ENCODE measurements at places on chromosomes 6 and 20.

- no peak for DNase-seq
Measured at GRCh38 chr6:21306546-21306945, 287.0 kb upstream of the SOX4 start.

GRCh38 chr6:126167726-126168125 is 172.2 kb upstream of the CENPW start:
- DNase-seq = peak; percentile 24

DNA sequence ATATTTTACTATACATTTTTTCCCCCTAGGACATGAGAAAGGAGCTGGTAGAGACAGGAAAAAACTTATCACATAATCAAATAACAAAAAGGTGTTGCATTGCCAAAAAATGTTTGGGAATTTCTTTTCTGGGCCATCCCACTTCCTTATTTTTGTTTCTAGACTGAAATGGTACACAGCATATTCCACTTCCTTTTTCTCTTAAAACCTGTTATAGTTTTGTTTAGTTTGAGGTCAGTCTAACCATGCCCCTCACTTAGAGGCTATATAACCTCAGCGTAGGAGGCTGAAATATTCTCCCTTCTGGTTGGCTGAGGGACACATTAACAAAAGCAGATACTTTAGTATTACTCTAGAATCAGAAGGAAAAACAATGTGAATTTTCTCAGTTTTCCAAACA is 323.9 kb downstream of the GJA1 start:
- DNase-seq = no peak

DNA sequence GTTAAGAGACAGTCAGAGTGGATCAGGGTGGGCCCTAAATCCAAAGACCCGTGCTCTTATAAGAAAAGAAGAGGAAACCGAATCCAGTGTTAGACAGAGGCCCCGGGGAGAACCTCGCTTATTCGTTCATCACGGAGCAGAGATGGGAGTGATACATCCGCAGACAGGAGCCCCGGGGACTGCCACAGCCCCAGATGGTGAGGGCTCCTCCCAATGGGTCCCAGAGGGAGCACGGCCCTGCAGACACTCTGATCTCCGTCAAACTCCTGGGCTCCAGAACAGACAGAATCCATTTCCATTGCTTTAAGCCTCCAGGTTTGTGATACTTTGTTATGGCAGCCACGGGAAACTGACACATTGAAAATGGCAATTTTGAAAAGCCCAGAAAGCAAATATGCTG is 47.0 kb downstream of the CDH4 start:
- no peak for DNase-seq

- no peak for DNase-seq
Measured at GRCh38 chr6:110098511-110099116, 80.9 kb downstream of the WASF1 start.

GRCh38 chr20:17967521-17968365 is 851 bp downstream of the SNX5 start:
- peak; percentile 72 for DNase-seq

DNA sequence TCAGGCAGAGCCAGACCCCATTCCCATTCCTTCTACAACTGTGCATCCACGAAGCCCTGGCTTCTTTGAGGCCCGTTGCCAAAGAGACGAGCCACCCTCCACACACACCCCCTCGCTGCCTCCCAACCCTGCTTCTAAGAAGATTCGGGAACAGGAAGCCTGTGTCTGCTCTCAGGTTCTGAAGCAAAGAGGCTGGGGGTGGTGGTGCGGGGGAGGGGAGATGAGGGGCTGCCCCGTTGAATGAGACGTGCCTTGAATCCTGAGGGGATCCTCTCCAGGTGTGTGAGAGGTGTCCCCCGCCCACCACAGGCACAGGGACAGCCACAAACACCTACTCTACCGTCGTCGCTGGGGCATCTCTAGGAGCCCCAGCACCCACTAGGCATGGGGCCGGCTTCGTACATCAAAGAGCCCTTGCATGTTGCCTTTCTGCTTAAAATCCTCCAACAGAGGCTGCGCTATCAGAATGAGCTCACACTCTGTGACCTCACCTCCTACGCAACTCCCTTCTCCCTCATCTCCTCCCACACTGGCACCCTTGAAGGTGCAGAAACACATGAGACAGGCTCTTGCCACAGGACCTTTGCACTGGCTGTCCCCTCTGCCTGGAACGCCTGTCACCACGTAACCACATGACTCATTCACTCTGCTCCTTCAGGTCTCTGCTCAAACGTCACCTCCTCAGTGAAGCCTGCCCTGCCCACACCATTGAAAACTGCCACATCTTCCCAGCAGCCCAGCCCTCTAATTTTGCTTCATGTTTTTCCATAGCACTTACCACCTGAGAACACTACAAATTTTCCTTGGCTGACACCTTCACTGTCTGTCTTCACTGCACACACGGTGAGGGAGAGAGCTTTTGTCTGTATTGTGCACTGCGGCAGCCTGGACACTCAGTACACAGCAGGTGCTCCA is 58.5 kb downstream of the PREX1 start:
- no peak for DNase-seq

DNA sequence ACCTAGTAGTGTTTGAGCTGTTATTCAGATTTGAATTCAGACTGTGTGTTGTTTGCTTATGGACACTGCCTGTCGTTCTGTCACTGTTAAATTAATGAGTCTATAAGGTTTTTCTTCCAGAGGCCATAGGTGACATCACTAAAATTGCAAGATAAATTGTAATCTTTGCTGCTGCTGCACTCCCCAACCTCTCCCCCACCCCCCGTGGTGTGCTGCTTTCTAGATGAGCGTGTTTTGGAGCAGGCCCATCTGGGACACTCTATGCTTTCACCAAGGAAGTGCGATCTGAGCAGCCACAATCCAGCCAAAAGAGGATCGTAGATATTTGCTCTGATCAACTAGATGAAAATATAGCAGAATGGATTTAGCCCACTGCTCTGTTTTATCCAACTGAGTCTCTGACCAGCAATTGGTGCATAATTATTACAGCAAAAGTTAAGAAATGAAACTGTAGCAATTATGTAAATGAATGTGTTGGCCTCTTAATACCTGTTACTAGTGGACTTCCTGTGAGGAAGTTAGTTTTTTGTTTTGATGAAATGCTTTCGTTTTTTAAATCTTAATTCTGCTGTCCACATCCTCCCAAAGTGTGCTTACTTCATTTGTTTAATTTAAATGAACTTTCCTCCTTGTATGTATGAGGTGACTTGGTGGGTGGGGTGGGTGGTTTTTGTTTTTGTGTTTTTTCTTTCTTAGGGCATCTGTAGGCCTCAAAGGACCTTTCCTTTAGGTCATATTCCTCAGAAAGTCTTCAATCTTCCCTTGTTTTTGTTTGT is 58.1 kb downstream of the RPRD1B start:
- DNase-seq = peak; percentile 22

DNA sequence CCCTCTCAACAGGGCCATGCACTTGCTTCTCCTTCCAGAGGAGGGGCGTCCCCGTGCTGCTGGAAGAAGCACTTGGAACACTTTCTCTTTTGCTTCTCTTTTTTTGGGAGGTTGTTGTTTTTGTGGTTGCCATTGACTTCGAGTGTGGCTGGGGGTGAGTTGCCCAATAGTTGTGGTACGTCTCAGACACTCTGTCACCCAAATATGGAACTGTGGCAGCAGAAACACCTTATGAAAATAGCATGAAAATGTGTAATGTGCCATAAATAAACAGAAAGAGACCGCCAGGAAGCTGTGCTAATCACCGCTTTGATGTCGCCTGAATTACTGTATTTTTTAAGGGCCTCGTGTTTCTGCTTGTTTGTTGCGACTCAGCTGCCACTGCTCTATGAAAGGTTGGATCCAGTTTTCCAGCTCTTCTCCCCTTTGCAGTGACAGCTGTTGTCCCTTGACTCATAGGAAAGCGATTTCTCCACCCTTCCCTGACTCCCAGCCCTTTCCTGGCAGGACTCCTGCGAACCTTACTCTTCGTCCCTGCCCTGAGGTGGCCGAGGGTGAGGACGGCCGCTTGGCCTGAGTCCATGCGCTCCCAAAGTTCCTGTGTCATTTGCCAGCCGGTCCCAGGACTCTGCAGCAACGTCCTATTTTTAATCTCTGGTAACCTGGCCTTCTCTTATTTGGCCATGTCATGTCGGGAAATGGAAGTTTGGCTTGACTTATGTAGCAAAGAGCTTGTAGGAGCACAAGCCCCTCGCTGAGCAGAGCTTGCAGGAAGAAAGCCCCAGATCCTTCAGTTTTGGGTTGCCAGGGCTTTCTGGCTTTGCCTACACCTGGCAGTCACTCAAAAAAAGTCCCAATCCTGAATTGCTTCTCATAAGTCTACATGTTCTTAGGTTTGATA is 694.6 kb downstream of the QKI start:
- peak; percentile 63 for DNase-seq

DNA sequence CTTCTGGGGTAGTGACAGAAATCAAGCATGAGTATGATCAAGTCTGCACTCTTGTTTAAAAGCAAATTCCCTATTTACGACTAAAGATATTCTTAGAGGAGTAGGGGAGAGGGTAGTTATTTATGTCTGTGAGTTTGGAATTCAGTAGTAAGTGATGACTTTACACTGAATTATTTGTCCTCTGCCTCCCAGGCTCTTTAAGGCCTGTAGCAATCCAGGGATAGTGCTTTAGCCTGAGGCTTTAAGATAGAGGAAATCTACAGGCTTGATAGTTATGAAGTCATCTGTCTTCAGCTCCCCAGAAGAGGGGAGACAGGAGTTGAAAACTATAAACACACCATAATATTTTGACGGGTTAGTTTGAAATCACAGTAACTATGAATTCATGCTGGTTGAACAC is 664.5 kb downstream of the EPM2A start:
- peak; percentile 73 for DNase-seq

DNA sequence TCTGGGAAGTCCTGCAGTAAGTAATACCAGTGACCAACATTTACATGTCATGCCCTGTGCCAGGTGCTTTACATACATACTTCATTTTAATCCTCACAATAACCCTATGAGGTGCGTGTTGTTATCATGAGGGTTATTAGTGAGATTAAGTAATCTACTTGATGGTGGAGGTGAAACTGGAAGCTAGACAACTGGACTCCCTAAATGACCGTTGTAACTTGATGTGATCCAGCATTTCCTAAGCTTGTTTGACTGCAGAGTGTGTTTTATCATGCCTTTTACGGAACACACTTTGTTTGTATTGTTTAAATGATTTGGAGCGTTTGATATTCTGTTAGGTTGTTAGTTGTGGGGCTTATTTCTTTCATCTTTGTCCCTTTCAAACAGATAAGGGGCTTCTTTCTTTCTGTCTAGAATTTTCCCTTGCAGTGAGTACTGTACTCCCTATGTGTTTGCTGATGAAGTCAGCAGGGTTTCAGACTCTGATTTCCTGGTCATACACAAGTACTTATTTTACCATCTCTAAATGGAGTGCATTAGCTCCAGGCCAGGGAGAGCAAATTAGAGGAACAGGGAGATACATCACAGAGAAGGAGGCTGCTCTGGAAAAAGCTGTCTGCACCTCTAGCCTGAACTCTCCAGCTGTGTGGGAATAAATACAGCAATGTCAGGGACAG is 29.7 kb downstream of the CHMP4B start:
- no peak for DNase-seq

DNA sequence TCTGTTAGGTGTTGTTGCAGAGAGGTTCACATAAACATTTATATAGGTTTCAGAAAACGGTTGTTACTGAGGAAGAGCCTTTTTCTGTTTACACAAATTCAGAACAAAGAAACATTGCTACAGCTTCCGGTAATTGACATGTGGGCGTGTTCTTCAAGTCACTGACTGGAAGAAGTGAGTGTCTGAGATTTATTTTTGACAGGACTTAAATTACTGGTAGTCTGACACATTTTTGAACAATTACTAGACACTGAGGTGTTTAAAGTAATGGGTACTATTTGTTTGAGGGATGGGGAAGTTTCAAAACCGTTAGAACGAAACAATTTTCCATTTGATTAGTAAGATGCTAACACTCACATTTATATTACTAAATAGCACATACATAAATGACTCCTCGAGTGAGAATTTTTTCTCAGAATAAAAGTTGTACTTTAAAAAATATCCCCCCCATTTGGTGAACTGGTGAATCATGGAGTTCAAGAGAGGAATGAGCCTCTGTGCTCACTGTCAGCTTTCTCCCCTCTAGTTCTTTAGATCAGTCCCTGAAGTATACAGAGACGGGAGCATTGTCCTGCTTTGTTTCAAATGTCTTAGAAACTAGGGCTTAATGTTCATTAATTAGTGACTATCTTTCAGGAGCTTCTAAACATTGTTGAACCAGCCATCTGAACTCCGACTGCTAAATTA is 98.7 kb downstream of the TSHZ2 start:
- peak; percentile 61 for DNase-seq

- DNase-seq = peak; percentile 78
Measured at GRCh38 chr6:117605169-117605826, 3.0 kb upstream of the GOPC start.

- no peak for DNase-seq
Measured at GRCh38 chr6:36669002-36669401, 9.5 kb upstream of the CDKN1A start.

- DNase-seq = no peak
Measured at GRCh38 chr6:1540864-1541521, 68.7 kb upstream of the FOXC1 start.

GRCh38 chr20:1619861-1620444 is at the start of gene SIRPB1:
SIRPB1 (minus strand) TSS chr20:1620009; CDS start chr20:1619944, 65 bp downstream.
- DNase-seq = no peak

GRCh38 chr20:44306927-44307326 is 4.1 kb downstream of the FITM2 start:
- no peak for DNase-seq

DNA sequence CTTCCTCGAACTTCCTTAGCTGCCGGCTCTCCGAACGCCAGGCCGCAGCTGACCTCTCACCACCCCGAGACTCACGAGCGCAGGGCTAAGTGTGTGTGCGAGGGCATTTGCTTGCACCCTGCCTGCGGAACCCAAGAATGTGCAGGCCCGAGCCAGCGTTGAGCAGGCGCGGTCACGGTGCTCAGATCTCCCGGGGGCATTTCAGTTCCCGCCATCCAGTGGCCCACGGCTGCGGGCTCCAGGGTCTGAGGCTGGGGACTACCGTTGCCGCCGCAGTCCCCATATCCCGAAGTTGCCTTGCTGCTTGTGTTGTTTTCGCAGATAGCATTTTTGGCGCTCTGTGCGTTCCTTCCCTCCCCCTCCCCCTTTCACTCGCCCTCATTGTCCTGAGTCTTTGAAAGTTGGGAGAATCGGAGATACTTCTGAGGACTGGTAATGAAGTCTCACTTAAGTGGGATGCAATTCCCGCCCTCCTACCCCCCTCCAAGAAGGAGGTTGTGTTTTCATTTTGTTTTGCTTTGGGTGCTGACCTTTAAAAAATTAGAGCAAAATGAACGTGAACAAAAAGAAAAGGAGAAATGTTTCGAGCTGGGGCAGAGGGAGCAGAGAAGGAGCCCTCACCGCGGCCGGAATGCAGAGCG is 1.7 kb downstream of the NR2E1 start:
- no peak for DNase-seq

- DNase-seq = no peak
Measured at GRCh38 chr6:67345946-67346345, 1289.1 kb upstream of the ADGRB3 start.

DNA sequence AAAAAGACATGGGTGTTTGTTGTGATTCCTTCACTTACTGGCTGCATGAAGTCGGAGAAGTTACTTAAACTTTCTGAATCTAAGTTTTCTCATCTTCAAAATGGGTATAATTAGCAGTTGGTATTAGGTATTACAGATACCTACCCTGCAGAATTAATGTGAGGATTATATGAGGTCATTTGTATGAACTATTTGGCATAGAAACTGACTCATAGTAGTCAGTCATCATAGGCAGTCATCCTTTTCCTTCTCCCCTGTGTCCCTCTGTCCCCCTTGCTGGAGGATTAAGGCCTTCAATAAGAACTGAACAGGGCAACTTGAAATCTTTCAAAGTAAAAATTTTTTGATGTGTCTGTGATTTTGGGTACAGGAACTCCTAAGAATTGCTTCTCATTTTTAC is 26.3 kb downstream of the RALGAPB start:
- no peak for DNase-seq

- no peak for DNase-seq
Measured at GRCh38 chr6:170127151-170127550, 163.7 kb downstream of the DLL1 start.

Data from mesenchymal stem cell (in vitro differentiated cells and primary cell).